ENCODE measurements at places on chromosomes 7 and 10. TPM values are rescaled to one million over a fixed set of nuclear protein-coding genes. Genes with fewer than 3 reads are reported as not detected.

- no peak overlapping the region for H3K27ac ChIP-seq
- no peak overlapping the region for H3K4me3 ChIP-seq
- no peaks in the 10 kb centered on the region for H3K4me1 ChIP-seq
- no peak for DNase-seq
- peaks cover 3% of the 10 kb centered on the region for H3K36me3 ChIP-seq
- H3K27me3 ChIP-seq, result no peaks in the 10 kb centered on the region
Observed at GRCh38 chr7:95264363-95264891, 59.9 kb downstream of the PON1 start.

Gene FAM25C
- not detected for total RNA-seq

- H3K36me3 ChIP-seq, result no peaks in the 10 kb centered on the region
- no peak overlapping the region for H3K27ac ChIP-seq
- no peaks in the 10 kb centered on the region for H3K4me1 ChIP-seq
- no peak for DNase-seq
- no peak overlapping the region for H3K4me3 ChIP-seq
- peaks cover 16% of the 10 kb centered on the region for H3K27me3 ChIP-seq
Observed at GRCh38 chr10:104589871-104590270, 51.2 kb upstream of the SORCS3 start.

GRCh38 chr7:47683485-47683898 is 101.6 kb upstream of the TNS3 start:
- H3K4me3 ChIP-seq, result no peak overlapping the region
- H3K4me1 ChIP-seq, result peaks cover 51% of the 10 kb centered on the region
- H3K36me3 ChIP-seq, result no peaks in the 10 kb centered on the region
- H3K27ac ChIP-seq, result no peak overlapping the region
- no peak for DNase-seq

Gene NEURL1
- 1.8 TPM for total RNA-seq

DNA sequence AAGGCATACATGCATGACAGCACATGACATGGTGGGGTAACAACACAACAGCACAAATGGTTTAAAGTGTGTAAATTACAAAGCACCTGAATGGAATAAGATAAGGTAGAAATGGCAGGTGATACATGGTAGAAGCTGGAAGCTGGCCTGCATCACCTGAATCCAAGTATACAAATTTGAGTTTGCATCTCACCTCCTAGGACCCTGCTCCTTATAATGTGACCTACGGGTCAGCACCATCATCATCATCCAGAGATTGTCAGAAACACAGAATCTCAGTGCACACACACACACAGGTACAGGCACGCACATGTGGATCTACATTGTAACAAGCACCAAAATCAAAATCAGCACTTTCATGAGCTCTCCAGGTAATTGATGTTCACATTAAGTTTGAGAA is 1048.2 kb upstream of the AUTS2 start:
- no peak for DNase-seq
- no peak overlapping the region for H3K4me3 ChIP-seq
- peaks cover 2% of the 10 kb centered on the region for H3K27me3 ChIP-seq
- no peaks in the 10 kb centered on the region for H3K36me3 ChIP-seq
- no peak overlapping the region for H3K27ac ChIP-seq
- no peaks in the 10 kb centered on the region for H3K4me1 ChIP-seq

- peaks cover 6% of the 10 kb centered on the region for H3K4me1 ChIP-seq
- no peak for DNase-seq
- H3K27me3 ChIP-seq, result peaks cover 36% of the 10 kb centered on the region
- no peak overlapping the region for H3K4me3 ChIP-seq
- no peak overlapping the region for H3K27ac ChIP-seq
- H3K36me3 ChIP-seq, result no peaks in the 10 kb centered on the region
Observed at GRCh38 chr10:26555719-26556368, 117.7 kb downstream of the APBB1IP start.

- no peak for DNase-seq
- H3K4me3 ChIP-seq, result peak overlapping the region; percentile 89
Observed at GRCh38 chr7:129435414-129435829, 1.2 kb downstream of the STRIP2 start.

GRCh38 chr10:87092376-87092860 is 2.2 kb downstream of the GLUD1 start:
- H3K36me3 ChIP-seq, result peaks cover 4% of the 10 kb centered on the region
- H3K27ac ChIP-seq, result peak overlapping the region; percentile 22
- H3K4me1 ChIP-seq, result peaks cover 46% of the 10 kb centered on the region
- DNase-seq, result no peak

GRCh38 chr10:4186849-4187540 is 402.0 kb upstream of the KLF6 start:
- H3K4me3 ChIP-seq, result no peak overlapping the region
- H3K27me3 ChIP-seq, result no peaks in the 10 kb centered on the region
- H3K4me1 ChIP-seq, result peaks cover 6% of the 10 kb centered on the region
- no peaks in the 10 kb centered on the region for H3K36me3 ChIP-seq
- DNase-seq, result no peak

GRCh38 chr10:69818676-69819239 is 17.1 kb downstream of the COL13A1 start:
- H3K27ac ChIP-seq, result no peak overlapping the region
- no peak for DNase-seq
- peaks cover 17% of the 10 kb centered on the region for H3K4me1 ChIP-seq
- H3K4me3 ChIP-seq, result no peak overlapping the region
- H3K36me3 ChIP-seq, result no peaks in the 10 kb centered on the region

- no peak overlapping the region for H3K4me3 ChIP-seq
- H3K4me1 ChIP-seq, result peaks cover 3% of the 10 kb centered on the region
- H3K36me3 ChIP-seq, result no peaks in the 10 kb centered on the region
- no peak for DNase-seq
Observed at GRCh38 chr7:46109437-46109836, 188.4 kb upstream of the IGFBP3 start.

GRCh38 chr7:95859429-95859828 is 87.1 kb downstream of the DYNC1I1 start:
- no peak for DNase-seq
- no peaks in the 10 kb centered on the region for H3K27me3 ChIP-seq
- no peaks in the 10 kb centered on the region for H3K36me3 ChIP-seq
- no peak overlapping the region for H3K4me3 ChIP-seq
- no peaks in the 10 kb centered on the region for H3K4me1 ChIP-seq
- no peak overlapping the region for H3K27ac ChIP-seq

- no peak overlapping the region for H3K4me3 ChIP-seq
- H3K27me3 ChIP-seq, result peaks cover 11% of the 10 kb centered on the region
- no peak overlapping the region for H3K27ac ChIP-seq
- no peak for DNase-seq
- H3K36me3 ChIP-seq, result no peaks in the 10 kb centered on the region
Observed at GRCh38 chr7:104529567-104529966, 201.2 kb downstream of the LHFPL3 start.

Gene LRRN3
- total RNA-seq, result 6.1 TPM

DNA sequence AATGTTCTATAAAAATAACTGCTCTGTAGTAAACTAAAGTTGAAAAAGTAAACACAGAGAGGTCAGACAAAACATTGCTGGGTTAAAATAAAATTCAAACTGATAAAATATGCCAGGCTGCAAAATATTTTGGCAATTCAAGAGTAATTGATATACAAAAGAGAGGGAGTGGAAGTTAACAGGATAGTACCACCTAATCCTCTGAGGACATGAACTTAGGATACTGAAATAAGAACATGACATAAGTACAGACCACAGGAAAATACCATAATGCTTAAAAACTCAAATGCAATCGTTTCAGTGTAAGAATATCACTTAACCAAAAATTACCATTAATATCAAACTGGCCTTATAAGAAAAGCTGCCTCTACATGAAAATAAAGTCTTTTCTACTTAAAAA is 37.6 kb upstream of the GPR22 start:
- H3K4me3 ChIP-seq, result no peak overlapping the region
- H3K4me1 ChIP-seq, result no peaks in the 10 kb centered on the region
- H3K36me3 ChIP-seq, result peaks cover 21% of the 10 kb centered on the region
- H3K27me3 ChIP-seq, result no peaks in the 10 kb centered on the region
- H3K27ac ChIP-seq, result no peak overlapping the region
- no peak for DNase-seq

DNA sequence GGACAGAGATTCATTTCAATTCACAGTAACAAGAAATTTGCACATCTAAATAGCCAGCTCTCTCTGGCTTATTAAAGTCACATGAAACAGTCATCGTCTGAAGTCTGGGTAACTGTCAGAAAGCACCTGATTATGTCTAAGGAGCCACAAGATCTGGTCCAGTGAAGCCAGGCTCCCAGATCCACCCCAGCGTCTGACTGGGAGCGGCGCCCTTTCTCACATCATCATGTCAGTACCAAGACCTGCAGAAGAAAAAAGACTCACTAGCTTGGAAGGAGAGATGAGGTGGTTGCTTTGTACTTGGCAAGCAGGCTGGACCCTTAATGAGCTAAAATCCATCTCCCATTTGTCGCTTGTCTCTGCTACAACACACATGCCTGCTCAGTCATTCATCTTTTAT is 58.4 kb downstream of the VOPP1 start:
- DNase-seq, result no peak
- no peak overlapping the region for H3K27ac ChIP-seq
- peaks cover 10% of the 10 kb centered on the region for H3K4me1 ChIP-seq
- H3K27me3 ChIP-seq, result no peaks in the 10 kb centered on the region

Gene OPN1SW
- not detected for total RNA-seq

DNA sequence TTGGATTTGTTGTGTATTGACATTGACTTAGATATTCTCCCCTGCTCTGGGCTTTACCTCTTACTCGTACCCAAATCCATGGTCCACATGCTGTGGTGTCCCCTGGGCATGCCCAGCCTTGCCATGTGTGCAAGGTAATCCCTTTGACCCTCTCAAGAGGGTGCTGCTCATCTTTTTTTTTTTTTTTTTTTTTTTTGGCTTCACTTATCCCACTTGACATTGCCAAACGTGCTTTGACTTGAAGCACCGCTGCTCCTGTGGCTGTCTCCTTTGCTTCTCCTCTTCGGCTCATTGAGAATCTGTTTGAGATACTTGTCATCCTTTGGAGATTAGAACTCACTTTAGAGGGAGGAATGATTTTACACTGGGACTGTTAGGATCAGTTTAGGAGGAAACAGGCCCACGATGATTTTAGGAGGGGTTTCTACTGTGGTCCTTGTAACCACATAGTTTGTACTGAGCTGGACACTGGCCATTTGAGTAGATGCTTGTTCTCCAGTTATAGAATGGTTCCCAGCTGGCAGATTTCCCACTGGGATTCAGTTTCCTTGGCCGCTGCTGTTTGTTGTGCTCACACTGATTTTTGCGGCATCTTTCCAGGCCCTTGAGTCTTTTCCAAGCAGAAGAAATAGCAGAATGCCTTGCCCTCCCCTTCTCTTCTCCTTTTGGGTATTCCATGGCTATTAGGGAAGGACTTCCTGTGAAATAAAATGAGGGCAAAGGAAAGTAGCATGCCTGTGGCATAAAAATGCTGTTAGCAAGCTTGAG is 184.8 kb downstream of the AUTS2 start:
- H3K27ac ChIP-seq, result no peak overlapping the region
- H3K4me1 ChIP-seq, result peaks cover 38% of the 10 kb centered on the region
- H3K27me3 ChIP-seq, result no peaks in the 10 kb centered on the region
- no peak overlapping the region for H3K4me3 ChIP-seq
- DNase-seq, result no peak
- H3K36me3 ChIP-seq, result no peaks in the 10 kb centered on the region

Gene LRRC17
- total RNA-seq, result 35.8 TPM

DNA sequence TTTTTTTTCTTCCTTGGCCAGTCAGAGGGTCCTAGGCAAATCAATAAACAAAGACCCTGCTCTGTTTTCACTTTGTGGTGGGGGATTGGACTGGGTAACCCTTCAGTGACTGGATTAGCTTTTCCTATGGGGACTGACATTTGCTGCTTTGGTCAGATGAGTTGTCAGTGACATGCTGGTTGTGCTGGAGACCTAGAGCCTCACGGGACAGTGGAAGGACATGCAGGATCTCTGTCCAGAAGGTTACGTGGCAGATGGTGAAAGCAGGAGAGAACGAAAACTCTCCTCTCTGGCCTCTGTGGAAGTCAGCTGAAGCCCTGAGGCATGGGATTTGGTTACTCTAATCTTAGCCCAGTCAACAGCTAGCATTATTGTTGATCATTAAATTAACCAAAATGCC is 90.0 kb upstream of the BMPER start:
- peaks cover 10% of the 10 kb centered on the region for H3K27me3 ChIP-seq
- no peaks in the 10 kb centered on the region for H3K36me3 ChIP-seq
- DNase-seq, result no peak
- H3K4me1 ChIP-seq, result peaks cover 23% of the 10 kb centered on the region
- H3K4me3 ChIP-seq, result peak overlapping the region; percentile 56

DNA sequence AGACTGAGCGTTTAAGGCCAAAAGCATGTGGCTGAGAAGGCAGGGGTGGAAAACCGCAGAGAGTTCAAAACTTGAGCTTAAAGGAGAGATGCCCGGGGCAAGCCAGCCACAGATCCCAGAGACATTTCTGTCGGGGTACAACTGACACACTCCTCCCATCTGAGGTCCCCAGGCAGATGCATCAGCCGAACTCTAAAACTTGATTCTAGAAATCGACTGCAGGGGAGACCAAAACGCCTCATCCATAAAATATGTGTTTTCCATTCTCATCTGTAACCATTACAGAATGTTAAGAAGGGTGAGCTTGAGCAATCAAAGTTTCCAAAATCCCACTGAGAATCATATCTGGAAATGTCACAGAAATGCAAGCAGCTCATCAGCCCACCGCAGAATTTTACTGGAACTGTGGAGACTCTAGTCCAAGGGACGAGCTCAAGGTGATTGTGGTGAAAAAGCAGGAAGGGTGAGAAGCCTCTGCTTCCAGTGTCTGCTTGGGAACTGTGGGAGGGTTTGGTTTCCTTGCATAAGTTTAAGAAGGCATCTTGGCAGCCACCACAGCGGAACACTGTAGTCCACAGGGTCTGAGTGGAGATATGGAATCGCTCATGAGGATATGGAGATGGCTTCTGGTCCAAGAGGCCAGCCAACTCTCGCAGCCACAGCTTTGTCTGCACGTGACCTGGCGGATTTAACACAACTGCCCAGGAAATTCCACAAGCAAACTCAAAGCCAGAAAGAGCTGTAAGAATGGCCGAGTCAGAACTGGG is 249.2 kb downstream of the SFMBT2 start:
- no peak overlapping the region for H3K4me3 ChIP-seq
- no peak for DNase-seq
- H3K4me1 ChIP-seq, result no peaks in the 10 kb centered on the region

Gene OR2A5
- not detected for total RNA-seq

Gene KEL
- total RNA-seq, result 1.4 TPM

DNA sequence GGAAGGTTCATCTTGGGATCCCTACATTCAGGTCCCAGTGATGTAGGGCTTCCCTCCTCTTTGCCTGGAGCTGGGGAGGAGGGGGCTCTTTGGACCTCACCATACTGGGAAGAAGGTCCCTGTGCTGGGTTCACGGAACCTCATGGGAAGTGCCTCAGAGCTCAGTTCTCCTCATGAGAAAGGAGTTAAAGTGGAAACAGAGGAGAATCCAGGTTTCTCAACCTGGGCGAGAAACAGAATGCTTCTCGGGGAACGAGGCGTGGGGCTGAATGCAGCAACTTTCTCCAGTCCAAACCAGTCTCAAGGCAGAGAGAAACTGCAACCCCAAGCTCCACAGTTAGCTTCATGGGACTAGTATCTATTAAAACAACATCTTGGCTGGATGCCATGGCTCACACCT is 382.7 kb upstream of the FOXK1 start:
- H3K27me3 ChIP-seq, result no peaks in the 10 kb centered on the region
- no peak for DNase-seq
- H3K36me3 ChIP-seq, result peaks cover 3% of the 10 kb centered on the region
- H3K4me1 ChIP-seq, result no peaks in the 10 kb centered on the region
- H3K4me3 ChIP-seq, result no peak overlapping the region

GRCh38 chr7:139915864-139916716 is 87.0 kb downstream of the TBXAS1 start:
- no peaks in the 10 kb centered on the region for H3K36me3 ChIP-seq
- DNase-seq, result no peak
- H3K27me3 ChIP-seq, result no peaks in the 10 kb centered on the region
- no peak overlapping the region for H3K27ac ChIP-seq
